Urinary bladder (tissue), 4 donors: ENCODE measurements at places on chromosomes 16 and 17. TPM values are rescaled to one million over a fixed set of nuclear protein-coding genes. Genes with fewer than 3 reads are reported as not detected.

CD300LB gene
- not detected for total RNA-seq

KRTAP2-2 gene
- not detected for total RNA-seq

CMTM1 gene
- total RNA-seq = 3.1 TPM

C16orf92 gene
- total RNA-seq = not detected

SLC13A2 gene
- total RNA-seq = not detected

TUBG2 gene
- total RNA-seq = 17.3 TPM

PCGF2 gene
- total RNA-seq = 8.2 TPM

MMP28 gene
- total RNA-seq = 13.2 TPM

GUCY2D gene
- total RNA-seq = not detected

KRTAP4-12 gene
- not detected for total RNA-seq

TBX6 gene
- 0.79 TPM for total RNA-seq

SLC13A5 gene
- not detected for total RNA-seq

SHBG gene
- 0.32 TPM for total RNA-seq

NPIPA3 gene
- 3.0 TPM for total RNA-seq

PSMB10 gene
- 26.1 TPM for total RNA-seq

DBF4B gene
- total RNA-seq = 7.1 TPM

KCNG4 gene
- total RNA-seq = not detected

FAM83G gene
- 1.0 TPM for total RNA-seq

CNGB1 gene
- 0.16 TPM for total RNA-seq

ASPHD1 gene
- 0.16 TPM for total RNA-seq

FHOD1 gene
- total RNA-seq = 7.5 TPM

SPATA32 gene
- not detected for total RNA-seq

KRT13 gene
- 356 TPM for total RNA-seq

PRCD gene
- total RNA-seq = 7.1 TPM

ABCA10 gene
- total RNA-seq = 40.4 TPM

KRT39 gene
- not detected for total RNA-seq

CCL1 gene
- not detected for total RNA-seq

HOXB5 gene
- total RNA-seq = 0.16 TPM

KCNJ18 gene
- not detected for total RNA-seq

ITGAX gene
- 2.2 TPM for total RNA-seq

EVPL gene
- 12.5 TPM for total RNA-seq

CASKIN1 gene
- 0.69 TPM for total RNA-seq

NPB gene
- 0.69 TPM for total RNA-seq

FOXJ1 gene
- total RNA-seq = 0.90 TPM
